MG63 (cell line): ENCODE measurements at places on chromosomes 1 and 21. TPM values are rescaled to one million over a fixed set of nuclear protein-coding genes. Genes with fewer than 3 reads are reported as not detected.

The TAF12 gene
- total RNA-seq, result 33.3 and 64.1 TPM in 2 replicates

The RNF2 gene
- 15.4 and 21.4 TPM in 2 replicates for total RNA-seq

DNA sequence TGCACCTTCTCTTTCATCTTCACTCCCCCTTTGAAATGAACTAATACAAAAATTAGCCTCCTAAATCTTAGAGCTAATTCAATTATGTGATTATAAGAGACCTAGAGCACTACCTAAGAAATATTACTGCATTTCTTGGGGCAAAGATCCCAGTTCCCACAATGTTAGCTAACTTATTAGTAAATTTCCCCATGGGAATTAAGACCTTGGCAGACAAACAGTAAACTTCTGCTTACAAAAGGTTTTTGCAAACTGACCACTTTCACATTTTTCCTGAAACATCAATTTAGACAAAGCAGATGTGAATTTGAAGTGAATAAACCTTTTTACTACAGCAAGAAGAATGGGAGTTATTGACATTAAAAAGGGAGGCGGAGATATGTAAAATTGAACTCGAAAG is 34.6 kb upstream of the LHX8 start:
- no peak for DNase-seq

DNA sequence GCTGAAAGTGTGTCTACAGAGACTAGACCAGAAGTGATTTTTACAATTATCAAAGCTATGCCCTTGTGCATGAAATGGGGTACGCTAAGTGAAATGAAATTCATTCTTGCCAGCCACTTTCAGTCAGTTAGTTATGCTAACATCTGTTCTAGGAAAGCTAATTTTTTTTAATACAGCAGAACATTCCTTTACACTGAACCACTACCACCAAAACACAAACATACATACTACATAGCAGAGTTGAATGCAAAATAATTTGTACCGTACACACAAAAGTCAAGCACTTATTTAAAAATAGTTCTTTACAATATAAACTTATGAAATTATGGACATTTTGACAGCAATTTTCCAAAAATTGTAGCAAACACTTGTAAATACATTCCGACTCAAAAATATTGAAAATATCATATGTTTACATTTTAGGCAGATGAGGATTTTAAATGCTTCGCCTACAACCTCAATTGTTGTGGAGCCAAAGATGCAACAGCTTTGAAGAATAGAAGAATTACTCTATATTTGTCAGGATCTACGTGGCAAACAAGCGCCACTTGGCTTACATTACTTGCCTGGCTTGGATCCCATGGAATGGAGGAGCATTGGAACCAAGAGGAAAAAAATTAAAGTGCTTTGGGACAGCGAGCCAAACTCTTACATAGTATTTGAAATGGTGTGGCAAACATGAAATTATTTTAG is 30.6 kb downstream of the WLS start:
- peak; percentile 34 for DNase-seq

The CYP4A11 gene
- total RNA-seq, result not detected in 2 replicates

GRCh38 chr1:78432016-78432415 is 58.8 kb upstream of the PTGFR start:
- DNase-seq, result no peak
